ENCODE measurements at places on chromosomes 4 and X.

DNA sequence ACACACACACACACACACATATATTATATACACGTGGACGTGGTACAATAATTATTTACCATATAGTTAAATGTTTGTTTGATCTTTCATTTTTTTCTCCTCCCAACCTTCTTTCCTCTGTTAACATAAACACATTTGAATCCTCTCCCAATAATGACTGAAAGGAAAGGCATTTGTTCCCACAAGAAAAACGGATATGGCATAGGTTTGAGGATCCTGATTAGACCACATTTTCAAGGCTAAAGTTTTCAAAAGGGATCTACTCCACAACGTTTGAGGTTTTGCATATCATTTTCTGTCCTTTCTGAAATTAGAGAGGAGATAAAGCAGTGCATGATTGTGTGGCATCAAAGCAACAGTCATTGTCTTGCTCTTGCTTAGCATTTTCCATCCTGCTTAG is 1883.4 kb downstream of the STIM2 start:
- DNase-seq, result no peak

DNA sequence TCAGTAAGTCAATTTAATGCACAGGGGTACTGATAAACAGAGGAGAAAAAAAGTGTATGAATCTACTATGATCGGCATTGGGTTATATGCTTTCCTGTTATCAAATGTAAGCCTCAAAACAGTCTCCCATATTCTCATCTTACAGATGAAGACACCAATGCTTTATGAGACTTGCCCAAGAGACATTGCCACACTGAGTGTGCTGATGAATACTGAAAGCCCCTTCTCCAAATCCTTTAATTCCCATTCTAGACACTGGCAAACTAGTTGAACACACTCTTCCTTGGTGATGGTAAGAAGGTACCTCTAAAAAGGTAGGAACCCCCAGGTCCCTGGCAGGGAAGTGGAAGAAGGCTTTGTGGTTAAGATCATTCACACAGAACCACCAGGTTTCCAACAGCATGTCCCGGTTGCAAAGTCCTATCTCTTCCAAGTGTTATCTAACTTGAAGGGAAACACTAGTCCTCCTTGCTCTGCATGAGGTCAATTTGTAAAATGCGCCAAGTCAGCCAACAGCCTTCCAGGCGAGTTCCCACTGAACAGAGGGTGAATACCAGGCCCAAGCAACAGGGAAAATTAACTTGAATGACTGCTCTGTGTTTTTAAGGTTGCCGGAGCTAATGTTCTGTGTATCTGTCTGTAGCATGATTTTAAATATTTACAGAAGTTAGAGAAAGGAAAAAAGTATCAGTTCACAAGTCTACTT is 5.1 kb downstream of the SETD7 start:
- no peak for DNase-seq

- DNase-seq, result no peak
These were observed 17.3 kb upstream of the FMR1 start for GRCh38 chrX:147894366-147894963.

GRCh38 chr4:137655302-137655701 is 123.0 kb upstream of the PCDH18 start:
- no peak for DNase-seq

Data from HFF-Myc (cell line).